ENCODE measurements at places on chromosomes 16 and 17.

DNA sequence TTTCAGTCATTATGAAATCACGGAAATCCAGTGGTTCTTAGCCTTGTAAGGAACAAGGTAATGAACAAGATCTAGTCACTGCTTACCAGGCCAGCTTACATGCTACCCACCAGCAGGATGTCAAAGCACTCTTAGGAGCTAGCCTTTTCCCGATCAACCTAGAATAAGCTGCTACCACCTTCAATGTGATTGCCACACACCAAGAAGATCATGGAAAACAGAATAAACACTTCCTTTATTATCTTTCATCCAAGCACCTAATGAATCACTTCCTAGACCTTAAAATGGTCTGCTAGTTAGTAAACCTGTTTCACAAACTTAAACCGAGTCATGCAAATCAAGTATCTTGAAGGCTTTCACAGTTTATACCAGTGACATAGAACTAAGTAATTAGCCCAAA lies 5.0 kb downstream of the BBS2 start:
- no peak for DNase-seq

GRCh38 chr17:39016193-39017153 lies 49.3 kb upstream of the FBXO47 start:
- DNase-seq = peak; percentile 81

GRCh38 chr17:51347851-51348584 lies 87.7 kb downstream of the UTP18 start:
- no peak for DNase-seq

- no peak for DNase-seq
Observed at GRCh38 chr16:57372372-57373116, at the start of gene CX3CL1. Gene CX3CL1, plus strand, starts transcription at chr16:57372490. Its CDS starts 79 bp downstream, at chr16:57372569.

- no peak for DNase-seq
Observed at GRCh38 chr16:49739381-49739780, 116.5 kb downstream of the ZNF423 start.

Data from suppressor macrophage (primary cell).